ENCODE measurements at places on chromosomes 7 and 10. TPM values are rescaled to one million over a fixed set of nuclear protein-coding genes. Genes with fewer than 3 reads are reported as not detected.

DNA sequence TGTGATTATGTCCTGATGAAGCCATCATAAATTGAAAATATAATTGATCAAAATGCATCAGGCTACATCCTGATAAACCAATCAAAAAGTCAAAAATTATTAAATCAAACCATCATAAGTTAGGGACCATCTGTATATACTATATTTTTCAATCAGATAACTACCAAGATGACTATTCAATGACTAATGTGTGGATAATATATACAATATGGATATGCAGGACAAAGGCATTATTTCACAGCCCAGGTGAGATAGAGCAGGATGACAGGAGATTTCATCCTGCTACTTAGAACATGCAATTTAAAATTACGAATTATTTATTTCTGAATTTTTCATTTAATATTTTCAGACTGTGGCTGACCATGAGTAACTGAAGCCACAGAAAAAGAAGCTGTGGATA is 137.3 kb upstream of the GNAI1 start:
- DNase-seq, result no peak

DNA sequence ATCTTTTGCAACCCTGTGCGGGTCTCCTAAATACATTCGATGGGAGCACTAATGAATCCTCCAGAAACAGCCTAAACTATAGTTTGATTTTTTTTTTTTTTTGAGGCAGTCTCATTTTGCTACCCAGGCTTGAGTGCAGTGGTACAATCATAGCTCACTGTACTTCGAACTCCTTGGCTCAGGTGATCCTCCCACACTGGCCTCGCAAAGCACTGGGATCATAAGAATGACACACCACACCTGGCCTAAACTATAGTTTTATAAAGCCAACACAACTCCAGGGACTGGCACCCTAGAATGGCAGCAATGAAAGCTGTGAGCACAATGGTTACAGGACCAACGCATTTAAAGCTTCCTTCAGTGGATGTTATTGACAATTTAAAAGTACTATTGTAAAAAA is 14.5 kb upstream of the JMJD1C start:
- DNase-seq, result no peak

GRCh38 chr10:62005687-62006086 is 104.2 kb downstream of the ARID5B start:
- no peak for DNase-seq

- DNase-seq, result no peak
Observed at GRCh38 chr7:11638011-11638774, 193.8 kb downstream of the THSD7A start.

DNA sequence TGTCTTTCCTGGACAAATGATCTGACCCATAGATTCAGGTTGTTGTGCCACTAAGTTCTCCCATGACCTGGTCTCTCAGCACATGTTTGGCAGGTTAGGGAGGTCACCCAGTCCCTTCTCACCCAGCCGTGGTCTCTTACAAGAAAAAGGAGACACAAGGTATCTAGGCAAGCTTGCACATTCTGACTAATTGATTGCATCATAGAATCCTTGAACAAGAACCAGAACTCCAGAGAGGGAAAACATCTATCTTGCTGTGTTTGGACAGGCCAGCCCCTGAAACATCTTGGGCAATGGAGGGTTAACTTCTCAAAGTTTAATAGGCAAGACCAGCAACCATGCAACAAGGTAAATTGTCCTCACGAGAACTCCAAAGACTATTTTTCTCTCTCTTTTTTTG is 8.5 kb upstream of the HK1 start:
- DNase-seq, result no peak

- no peak for DNase-seq
Observed at GRCh38 chr7:143401265-143401664, 7.4 kb downstream of the EPHA1 start.

GRCh38 chr7:134782121-134782623 is 2.7 kb downstream of the CALD1 start:
- no peak for DNase-seq

- no peak for DNase-seq
Observed at GRCh38 chr10:60009710-60010383, 103.5 kb upstream of the CCDC6 start.

DNA sequence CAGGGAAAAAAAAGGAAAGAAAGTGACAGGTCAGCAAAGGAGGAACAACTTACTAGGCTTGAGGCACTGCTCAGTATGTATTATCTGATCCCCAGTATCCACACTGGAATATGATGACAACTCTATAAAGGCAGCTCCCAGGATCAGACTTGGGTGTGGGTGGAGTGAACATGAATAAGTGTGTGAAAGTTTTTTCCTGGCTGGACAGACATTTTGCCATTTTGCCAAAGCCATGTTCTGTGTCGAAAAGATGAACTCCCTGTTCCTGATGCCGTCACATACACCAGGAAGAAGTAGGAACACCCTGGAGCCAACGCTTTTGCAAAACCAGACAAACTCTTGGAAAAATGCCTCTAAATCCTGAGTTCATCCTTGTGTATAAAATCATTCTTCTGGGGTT is 143.2 kb upstream of the MEOX2 start:
- no peak for DNase-seq

DNA sequence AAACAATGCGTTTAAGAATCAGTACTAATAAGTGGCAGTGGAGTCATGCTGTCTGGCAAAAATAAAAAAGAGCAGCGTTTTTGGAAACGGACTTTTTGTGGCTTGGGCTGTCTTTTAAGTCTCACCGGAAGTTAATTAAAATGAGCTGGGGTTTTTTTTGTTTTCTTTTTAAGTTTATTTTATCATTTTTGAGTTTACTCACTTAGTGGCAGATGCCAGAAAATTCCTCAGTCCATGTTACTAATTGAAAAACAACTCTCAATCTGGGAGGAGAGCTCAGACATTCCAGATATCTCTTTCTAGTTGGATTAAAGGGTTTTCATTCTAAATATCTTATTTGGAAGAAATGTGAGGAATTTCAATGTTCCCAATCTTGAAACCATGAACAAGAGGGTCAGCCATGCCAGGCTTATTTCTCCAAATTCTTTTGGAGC is 133.8 kb upstream of the AGR3 start:
- DNase-seq, result no peak

DNA sequence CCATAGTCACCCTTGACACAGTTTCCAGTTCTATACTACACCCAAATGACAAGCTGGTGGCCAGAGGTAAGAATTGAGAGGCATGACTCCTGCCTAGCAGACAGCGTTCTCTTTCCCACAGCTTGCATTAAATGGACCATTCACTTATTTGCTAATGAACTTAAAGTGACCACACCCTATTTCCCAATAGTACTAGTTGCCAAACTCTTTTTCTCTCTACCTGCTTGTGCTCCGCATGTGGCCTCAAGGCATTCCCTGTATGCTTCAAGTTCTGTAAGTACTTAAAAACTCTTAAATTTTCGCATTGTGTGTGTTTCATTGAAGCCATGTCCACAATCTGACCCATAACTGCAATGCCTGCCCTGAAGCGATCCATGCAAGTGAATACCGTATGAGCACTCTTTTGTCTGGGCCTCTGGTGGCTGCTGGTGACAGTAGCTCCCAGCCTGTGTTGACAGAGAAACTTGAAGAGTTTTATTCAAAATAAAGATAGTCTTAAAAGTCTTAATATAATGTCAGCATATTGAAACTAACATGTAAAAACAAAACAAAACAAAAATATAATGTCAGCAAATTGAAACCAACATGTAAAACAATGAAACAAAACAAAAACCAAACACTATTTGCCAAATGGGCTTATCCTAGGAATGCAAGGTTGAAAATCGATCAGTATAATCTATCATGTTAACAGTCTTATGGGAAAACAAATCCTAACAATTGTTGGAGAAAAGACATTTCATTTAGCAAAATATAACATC is 73.6 kb downstream of the CCSER2 start:
- DNase-seq, result no peak

GRCh38 chr10:132764108-132764507 is 21.8 kb downstream of the NKX6-2 start:
- no peak for DNase-seq

- no peak for DNase-seq
Observed at GRCh38 chr10:104333728-104334373, 4.4 kb downstream of the ITPRIP start.

DNA sequence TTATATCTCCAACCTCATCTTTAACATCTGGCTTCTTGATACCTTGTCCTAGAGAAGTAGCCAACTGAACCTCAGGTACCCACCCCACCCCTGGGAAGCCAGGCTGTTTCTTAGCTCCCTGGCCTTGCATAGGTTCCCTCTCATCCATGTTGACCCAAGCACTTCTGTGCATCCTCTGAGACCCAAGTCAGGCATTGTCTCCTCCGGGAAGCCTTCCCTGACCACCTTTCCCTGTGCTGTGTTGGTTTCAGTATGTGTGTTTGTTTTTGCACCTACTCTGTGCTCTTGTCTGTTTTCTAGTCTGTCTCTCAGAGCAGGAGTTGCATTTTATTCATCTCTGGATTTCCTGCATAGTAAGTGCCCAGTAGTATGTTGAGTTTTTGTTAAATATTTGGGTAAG is 93.4 kb upstream of the ANLN start:
- no peak for DNase-seq

DNA sequence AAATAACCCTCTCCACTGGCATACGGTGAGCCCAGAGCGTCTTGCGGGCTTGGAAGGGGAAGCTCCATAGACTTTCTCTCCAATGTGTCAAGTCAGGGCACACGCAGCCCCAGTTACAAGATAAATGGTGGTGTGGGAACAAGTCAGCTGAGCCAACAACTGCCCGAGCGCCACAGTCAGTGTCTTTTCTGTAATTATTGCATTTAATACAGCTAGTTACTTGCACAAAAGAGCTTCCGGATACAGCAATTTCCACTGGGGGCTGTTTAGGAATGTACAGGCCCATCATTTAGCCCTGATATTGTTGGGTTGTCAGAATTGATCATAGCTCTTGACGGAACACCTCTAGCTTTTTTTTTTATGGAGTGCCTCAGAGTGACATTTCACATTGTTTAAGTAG is 193.5 kb upstream of the SP8 start:
- DNase-seq, result no peak

GRCh38 chr7:91194841-91195240 is 69.4 kb upstream of the FZD1 start:
- DNase-seq, result no peak

- DNase-seq, result no peak
Observed at GRCh38 chr10:71671994-71672946, 47.3 kb downstream of the C10orf105 start.

GRCh38 chr7:21782996-21783395 is 162.7 kb downstream of the CDCA7L start:
- no peak for DNase-seq

DNA sequence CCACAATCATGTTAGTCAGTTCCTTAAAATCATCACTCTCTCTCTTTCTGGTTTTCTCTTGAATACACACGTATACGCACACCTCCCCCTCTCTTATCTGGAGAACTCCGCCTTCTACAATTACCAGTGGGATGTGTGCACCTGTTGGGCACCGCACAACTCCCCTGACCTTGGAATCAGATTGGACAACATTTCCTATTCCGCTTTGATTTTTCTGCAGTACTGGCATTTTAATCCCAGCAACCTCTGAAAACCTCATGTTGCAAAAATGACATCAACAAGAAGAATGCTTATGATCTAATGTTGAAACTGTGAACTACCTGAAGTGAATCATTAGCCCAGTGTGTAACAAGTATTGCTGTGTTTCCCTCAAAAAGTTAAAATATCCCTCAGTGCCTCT is 109.6 kb downstream of the KIAA1217 start:
- no peak for DNase-seq

DNA sequence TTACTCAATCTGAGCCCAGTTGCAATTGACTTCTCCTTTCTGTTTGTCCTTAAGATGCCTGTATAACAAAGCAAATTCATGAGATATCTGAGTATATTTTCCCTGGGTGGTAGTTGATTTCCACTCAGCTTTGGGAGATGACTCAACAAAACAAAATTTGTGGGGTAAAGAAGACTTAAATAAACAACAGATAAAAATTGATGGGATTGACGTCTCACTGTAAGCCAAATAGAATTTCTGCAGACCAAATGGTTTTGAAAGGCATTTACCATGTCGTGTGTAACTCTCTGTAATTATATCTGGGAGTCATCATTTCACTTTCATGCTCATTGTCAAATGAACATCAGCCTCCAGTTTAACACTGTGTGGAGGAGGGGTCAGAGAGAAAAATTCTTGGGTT is 255.4 kb upstream of the MYO3A start:
- DNase-seq, result no peak

GRCh38 chr10:87966459-87966858 is 103.0 kb downstream of the PTEN start:
- DNase-seq, result no peak

DNA sequence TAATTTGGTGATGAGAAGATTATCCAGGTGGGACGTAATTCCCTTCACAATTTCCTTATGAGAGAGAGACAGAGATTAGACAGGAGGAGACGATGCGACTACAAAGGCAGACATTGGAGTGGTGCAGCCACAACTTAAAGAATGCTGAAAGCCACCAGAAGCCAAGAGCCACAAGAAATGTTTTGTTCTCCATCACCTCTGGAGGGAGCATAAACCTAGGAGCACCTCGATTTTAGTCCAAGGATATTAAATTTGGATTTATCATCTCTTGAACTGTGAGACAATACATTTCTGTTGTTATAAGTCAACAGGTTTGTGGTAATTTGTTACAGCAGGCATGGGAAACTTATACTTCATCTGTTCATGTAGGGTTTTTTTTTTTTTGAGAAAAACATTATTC is 418.9 kb downstream of the DGKB start:
- DNase-seq, result no peak

- no peak for DNase-seq
Observed at GRCh38 chr10:75408509-75408875, 6.9 kb upstream of the ZNF503 start.

DNA sequence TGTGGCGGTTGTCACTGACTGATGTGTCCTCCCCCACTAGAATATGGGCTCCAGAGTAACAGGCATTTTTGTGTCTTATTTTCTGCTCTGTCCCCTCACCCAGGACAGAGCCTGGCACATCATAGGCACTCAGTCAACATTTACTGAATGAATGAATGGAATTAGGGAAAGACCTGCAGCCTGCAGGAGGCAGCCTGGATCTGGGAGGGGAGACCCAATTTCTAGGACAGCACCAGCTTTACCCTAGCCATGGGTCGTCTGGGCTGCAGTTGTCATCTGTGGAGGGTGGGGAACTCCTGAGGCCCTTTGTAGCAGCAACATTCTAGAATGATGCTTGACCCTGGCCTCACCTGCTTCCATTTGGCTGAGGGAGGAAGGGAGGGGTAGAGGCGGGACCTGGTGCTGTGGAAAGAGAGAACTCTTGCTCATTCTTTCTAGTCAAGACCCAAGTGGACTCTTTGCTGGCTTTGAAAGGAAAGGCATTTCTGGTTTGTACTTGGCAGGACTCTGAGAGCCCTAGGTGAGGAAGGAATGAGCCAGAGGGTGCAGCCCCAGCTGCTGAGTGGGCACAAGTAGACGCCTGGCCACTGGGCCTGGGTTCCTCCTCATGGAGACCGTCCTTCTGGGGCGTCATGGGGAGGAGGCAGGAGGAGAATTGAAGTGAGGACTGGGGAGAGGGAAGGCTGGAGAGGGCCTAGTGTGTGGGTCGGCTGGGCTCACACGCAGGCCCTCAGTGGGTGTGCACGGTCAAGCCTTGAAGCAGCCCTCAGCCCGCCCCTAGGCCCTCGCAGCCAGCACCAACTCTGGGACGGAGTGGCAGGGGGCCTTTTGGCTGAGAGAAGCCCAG is 8.9 kb downstream of the FGF8 start:
- no peak for DNase-seq

Gene GCK
- 2.3 TPM for total RNA-seq

Gene CNOT4
- total RNA-seq, result 19.5 TPM

Gene RHBDD2
- 52.4 TPM for total RNA-seq

Gene DOCK4
- 22.3 TPM for total RNA-seq

Gene CDK14
- 10.8 TPM for total RNA-seq

Gene CCDC3
- total RNA-seq, result 127 TPM

Gene CYP2C18
- not detected for total RNA-seq

Gene CCDC201
- total RNA-seq, result not detected

Gene CNPY1
- not detected for total RNA-seq

Gene PDAP1
- total RNA-seq, result 87.5 TPM
